ENCODE measurements at places on chromosomes 1 and 21.

DNA sequence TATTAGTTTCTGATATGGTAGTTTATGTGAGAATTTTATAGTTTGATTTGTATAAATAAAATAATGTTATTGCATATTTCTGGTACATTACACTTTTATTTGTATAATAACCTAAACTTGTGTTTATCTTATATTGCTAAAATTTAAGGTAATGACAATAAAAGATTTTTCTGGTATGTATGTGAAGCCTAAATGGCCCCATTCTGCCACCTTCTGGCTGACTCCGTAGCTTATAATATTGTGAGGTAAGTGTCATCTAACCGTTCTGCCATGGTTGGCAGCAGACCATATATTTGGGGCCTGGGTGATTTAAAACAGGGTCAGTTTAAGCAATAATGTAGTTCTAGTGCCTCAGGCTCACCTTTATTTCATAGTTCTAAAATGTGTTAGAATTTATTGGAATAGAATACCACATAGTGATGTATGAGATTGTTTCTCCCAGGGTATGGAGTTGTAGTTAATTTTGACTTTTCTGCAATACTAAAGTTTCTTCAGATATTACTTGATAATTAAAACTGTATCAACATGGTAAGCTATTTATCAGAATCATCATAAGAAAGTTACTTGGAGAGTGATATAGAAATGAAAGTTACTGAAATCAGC lies 21.2 kb upstream of the PRKACB start:
- no peak overlapping the region for H3K4me3 ChIP-seq
- H3K4me1 ChIP-seq: no peaks in the 10 kb centered on the region
- peak; percentile 31 for DNase-seq
- no peak overlapping the region for H3K27ac ChIP-seq
- H3K36me3 ChIP-seq: no peaks in the 10 kb centered on the region
- no peaks in the 10 kb centered on the region for H3K27me3 ChIP-seq

GRCh38 chr1:106232128-106232527 lies 824.3 kb upstream of the PRMT6 start:
- H3K27me3 ChIP-seq: no peaks in the 10 kb centered on the region
- H3K36me3 ChIP-seq: no peaks in the 10 kb centered on the region
- no peak for DNase-seq
- no peaks in the 10 kb centered on the region for H3K4me1 ChIP-seq
- no peak overlapping the region for H3K4me3 ChIP-seq
- no peak overlapping the region for H3K27ac ChIP-seq

- DNase-seq: no peak
- no peaks in the 10 kb centered on the region for H3K27me3 ChIP-seq
- H3K27ac ChIP-seq: no peak overlapping the region
- no peaks in the 10 kb centered on the region for H3K4me1 ChIP-seq
- no peak overlapping the region for H3K4me3 ChIP-seq
These were observed 156.0 kb upstream of the RAB4A start for GRCh38 chr1:229114850-229115365.

DNA sequence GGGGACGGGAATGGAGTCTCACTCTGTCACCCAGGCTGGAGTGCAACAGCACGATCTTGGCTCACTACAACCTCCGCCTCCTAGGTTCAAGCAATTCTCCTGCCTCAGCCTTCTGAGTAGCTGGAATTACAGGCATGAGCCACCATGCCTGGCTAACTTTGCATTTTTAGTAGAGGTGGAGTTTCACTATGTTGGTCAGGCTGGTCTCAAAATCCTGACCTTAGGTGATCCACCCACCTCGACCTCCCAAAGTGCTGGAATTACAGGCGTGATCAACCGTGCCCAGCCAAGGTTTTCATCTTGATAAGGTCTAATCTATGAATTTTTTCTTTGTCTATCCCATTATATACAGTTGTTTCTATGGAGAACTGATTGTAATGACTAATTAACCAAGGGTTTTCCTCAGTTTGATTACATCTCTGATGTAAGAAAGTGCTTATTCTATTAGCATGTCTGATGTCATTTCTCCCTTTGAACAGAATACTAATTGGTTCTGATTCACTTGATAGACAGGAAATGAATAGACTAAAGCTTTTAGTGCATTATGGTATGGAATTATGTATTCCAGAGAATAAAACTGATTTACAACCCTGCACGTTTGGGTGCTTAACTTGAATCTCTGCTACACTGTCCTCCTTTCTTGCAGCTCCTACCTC lies 11.9 kb downstream of the PACC1 start:
- H3K27me3 ChIP-seq: no peaks in the 10 kb centered on the region
- no peak overlapping the region for H3K27ac ChIP-seq
- H3K4me3 ChIP-seq: no peak overlapping the region

DNA sequence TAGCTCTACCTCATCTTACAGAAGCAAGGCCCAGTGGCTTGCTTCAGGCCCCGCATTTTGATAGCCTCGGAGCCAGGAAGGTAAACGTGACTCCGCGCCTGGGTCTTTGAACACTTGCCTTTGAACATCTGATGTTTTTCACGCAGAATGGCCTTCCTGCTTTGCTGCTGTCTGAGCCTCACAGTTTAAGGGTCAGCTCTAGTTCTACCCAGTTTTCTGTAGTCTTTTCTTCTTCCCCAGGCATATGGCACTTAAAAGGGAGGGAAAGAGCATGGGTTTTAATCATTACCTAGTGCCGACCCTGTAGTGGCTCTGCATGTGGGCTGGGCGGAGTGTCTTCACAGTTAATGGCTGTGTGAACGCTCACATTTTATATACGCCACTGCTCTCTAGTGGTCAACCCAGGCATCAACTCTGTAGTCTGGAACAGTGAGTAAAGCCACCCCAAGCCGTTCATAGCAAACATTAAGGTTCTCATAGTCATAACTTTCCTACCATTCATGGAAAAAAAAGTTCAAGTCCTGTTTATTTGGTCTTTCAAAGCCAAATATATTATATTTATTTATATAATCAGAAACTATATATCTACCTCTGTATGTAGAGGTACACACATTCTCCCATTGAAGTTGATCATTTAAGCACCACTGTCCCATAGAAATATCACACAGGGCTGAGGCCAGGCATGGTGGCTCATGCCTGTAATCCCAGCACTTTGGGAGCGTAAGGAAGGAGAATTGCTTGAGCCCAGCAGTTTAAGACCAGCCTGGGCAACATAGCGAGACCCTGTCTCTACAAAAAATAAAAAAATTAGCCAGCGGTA lies 78.1 kb downstream of the IER5 start:
- H3K36me3 ChIP-seq: no peaks in the 10 kb centered on the region
- no peak overlapping the region for H3K27ac ChIP-seq
- H3K4me3 ChIP-seq: no peak overlapping the region
- peaks cover 4% of the 10 kb centered on the region for H3K4me1 ChIP-seq

DNA sequence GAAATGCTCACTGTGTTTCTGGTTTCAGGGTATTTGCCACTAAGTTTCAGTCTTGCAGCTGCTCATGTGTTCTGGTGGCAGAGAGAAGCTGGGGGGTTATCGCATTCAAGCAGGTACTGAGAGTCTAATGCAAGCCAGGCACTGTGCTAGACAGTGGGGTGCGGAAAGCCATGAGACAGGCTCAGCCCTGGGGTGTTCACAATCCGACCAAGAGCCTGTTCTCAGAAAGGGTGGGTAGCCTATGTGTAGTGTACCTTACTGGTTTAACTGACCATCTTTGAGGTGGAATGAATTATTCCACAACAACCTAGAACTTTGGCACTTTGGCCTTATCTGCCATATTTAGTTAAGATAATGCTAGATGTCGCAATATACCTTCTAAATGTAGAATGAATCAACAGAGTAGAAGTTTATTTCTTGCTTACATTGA lies 55.3 kb upstream of the ROR1 start:
- H3K36me3 ChIP-seq: no peaks in the 10 kb centered on the region
- no peak for DNase-seq
- no peaks in the 10 kb centered on the region for H3K4me1 ChIP-seq
- H3K27ac ChIP-seq: no peak overlapping the region
- no peaks in the 10 kb centered on the region for H3K27me3 ChIP-seq
- H3K4me3 ChIP-seq: no peak overlapping the region

GRCh38 chr1:235938709-235939479 lies 72.2 kb upstream of the LYST start:
- H3K36me3 ChIP-seq: no peaks in the 10 kb centered on the region
- no peak overlapping the region for H3K27ac ChIP-seq
- H3K4me1 ChIP-seq: no peaks in the 10 kb centered on the region
- H3K27me3 ChIP-seq: no peaks in the 10 kb centered on the region

DNA sequence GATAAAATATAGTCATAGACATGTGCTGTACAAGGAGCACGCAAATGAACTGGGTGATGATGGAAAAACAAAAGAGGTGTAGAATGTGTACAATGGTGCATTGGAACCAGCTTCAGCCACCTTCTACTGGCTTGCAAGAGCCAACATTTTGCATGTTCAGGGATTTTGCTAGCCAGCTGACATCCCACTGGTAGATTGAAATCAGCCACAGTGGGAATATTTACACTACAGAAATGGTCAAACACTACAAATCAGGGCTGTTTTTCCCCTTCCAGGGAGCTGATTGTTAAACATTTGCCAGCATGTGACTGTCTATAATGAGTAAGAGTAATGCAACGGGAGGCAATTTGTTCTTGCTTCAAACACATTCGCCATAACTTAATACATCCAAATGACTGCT lies 23.2 kb downstream of the PMVK start:
- H3K36me3 ChIP-seq: no peaks in the 10 kb centered on the region
- no peak overlapping the region for H3K4me3 ChIP-seq
- DNase-seq: no peak
- peaks cover 20% of the 10 kb centered on the region for H3K4me1 ChIP-seq
- H3K27ac ChIP-seq: no peak overlapping the region

Data from heart left ventricle (tissue), 16 donors.